GM23248 (cell line): ENCODE measurements at places on chromosomes 4 and X. TPM values are rescaled to one million over a fixed set of nuclear protein-coding genes. Genes with fewer than 3 reads are reported as not detected.

GRCh38 chr4:170256807-170257206 is 167.1 kb upstream of the AADAT start:
- H3K36me3 ChIP-seq, result no peaks in the 10 kb centered on the region
- H3K4me1 ChIP-seq, result no peaks in the 10 kb centered on the region
- no peaks in the 10 kb centered on the region for H3K27me3 ChIP-seq
- DNase-seq, result no peak
- H3K4me3 ChIP-seq, result no peak overlapping the region
- no peak overlapping the region for H3K27ac ChIP-seq

DNA sequence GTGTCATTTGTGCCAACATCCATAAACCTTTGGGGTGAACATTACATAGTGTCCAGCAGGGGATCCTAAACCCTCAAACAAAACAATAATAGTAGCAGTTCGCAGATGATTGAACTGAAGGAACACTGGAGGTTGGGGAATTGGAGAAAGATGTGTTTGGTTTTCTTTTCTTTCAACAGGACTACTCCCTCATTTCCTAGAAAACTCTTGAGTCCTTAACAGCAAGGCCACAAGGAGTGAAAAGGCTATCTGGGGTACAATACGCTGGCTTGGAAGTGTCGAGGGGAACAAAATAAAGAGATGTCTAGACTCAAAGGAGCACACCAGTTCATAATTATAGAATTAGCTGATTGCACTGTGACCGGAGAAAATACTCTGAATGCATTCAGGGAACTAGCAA is 72.1 kb downstream of the IDS start:
- H3K4me1 ChIP-seq, result no peaks in the 10 kb centered on the region
- no peak overlapping the region for H3K4me3 ChIP-seq
- DNase-seq, result no peak
- H3K36me3 ChIP-seq, result no peaks in the 10 kb centered on the region

DNA sequence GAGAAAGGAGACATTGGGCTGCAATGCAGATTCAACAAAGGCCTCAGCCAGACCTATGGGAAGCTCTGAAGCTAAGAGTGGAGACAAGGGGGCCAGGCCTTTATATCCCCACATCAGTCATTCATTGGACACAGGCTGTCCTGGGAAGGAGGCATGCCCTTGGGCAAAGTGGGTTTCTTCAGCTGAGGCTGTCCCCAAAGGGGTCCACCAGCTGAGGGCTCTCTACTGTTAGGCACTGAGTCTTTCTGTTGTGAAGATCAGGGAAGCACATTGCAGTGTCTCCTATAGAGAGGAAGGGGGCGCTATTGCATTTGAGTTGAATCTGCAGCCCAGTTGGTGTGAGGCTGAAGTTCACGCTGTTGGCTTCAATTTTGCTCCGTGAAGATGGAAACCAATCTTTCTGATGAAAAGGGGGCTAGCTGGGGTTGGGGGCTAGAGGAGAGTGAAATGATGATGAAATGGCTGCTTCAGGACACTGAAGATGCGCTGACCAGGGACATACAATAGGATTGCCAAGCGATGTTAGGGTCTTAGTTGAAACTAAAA is 48.0 kb downstream of the SLC25A5 start:
- no peak overlapping the region for H3K4me3 ChIP-seq
- H3K27me3 ChIP-seq, result no peaks in the 10 kb centered on the region
- peak; percentile 77 for DNase-seq
- H3K4me1 ChIP-seq, result no peaks in the 10 kb centered on the region

DNA sequence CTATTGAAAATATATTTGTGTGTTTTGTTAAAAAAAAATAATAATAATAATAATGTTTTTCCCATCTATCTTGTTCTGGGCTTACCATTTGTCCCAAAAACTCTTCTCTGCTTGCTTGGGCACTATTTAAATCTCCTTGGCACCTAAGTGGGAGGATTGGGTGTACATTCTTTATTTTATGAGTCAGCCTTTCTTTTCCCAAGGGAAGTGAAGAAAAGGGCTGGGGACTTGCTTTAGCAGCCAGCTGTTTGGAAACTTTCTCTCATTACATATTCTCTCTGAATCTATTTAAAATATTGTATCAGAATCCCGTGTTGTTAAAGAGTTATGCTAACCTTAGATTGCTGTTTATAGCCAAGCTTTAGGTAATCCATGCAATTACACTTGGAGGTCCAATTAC is 2332.4 kb downstream of the ARAP2 start:
- no peak overlapping the region for H3K4me3 ChIP-seq
- H3K4me1 ChIP-seq, result no peaks in the 10 kb centered on the region
- no peaks in the 10 kb centered on the region for H3K27me3 ChIP-seq
- no peak for DNase-seq
- no peaks in the 10 kb centered on the region; the same call in 1 of the 2 replicates for H3K36me3 ChIP-seq

- peak; percentile 69 for DNase-seq
- H3K4me1 ChIP-seq, result peaks cover 7% of the 10 kb centered on the region; the same call in 1 of the 2 replicates
- H3K27ac ChIP-seq, result no peak overlapping the region
- peak overlapping the region; percentile 71 for H3K4me3 ChIP-seq
- no peaks in the 10 kb centered on the region for H3K36me3 ChIP-seq
- no peaks in the 10 kb centered on the region for H3K27me3 ChIP-seq
Observed at GRCh38 chr4:6658597-6659075, 18.2 kb downstream of the MRFAP1 start.

DNA sequence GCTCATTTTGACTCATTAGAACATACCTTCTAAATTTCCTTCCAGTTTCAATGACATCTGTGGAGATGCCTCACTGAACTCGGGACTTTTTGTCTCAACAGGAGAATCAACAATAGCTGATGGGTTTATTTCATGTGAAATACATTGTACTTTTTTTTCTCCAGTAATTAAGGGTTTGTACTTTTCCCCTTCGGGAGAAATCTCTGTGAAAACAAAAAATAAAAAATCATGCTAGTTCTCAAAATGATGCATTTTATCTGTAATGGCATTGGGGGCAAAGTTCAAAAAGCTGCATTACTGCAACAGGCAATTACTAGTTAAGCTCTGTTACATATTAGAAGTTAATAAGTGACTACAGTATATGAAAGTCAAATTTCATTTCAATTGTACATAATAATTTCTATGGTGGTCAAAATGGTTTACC is 167.3 kb upstream of the SH3RF1 start:
- no peak for DNase-seq
- no peak overlapping the region for H3K27ac ChIP-seq
- H3K27me3 ChIP-seq, result no peaks in the 10 kb centered on the region

DNA sequence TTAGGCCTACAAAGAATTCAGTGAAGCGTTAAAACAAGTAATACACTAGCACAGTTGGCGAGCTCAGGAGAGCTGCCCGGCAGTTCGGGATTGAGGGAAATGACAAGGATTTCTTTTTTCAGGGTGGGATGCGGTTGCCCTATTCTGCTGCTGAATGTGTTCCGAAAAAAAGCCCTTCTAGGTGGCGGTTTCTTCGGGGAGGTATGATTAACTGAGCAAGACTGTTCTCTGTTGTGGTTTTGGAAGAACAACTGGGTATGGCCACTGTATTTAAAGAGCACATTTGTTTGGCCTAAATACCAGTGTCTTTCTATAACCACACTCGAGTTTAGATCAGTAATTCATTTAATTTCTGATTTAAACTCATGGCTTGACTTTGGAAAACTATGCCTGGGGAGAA is 459.7 kb upstream of the FAT1 start:
- no peaks in the 10 kb centered on the region for H3K4me1 ChIP-seq
- DNase-seq, result no peak
- H3K27ac ChIP-seq, result no peak overlapping the region

GRCh38 chr4:73918058-73918457 is 48.9 kb downstream of the CXCL1 start:
- H3K27me3 ChIP-seq, result no peaks in the 10 kb centered on the region
- no peak overlapping the region for H3K27ac ChIP-seq
- peaks cover 30% of the 10 kb centered on the region for H3K4me1 ChIP-seq
- H3K4me3 ChIP-seq, result no peak overlapping the region

GRCh38 chr4:159383562-159383931 is 280.7 kb downstream of the RAPGEF2 start:
- peaks cover 5% of the 10 kb centered on the region; the same call in 1 of the 2 replicates for H3K4me1 ChIP-seq
- no peaks in the 10 kb centered on the region for H3K36me3 ChIP-seq
- DNase-seq, result no peak
- H3K27ac ChIP-seq, result no peak overlapping the region
- H3K4me3 ChIP-seq, result no peak overlapping the region

DNA sequence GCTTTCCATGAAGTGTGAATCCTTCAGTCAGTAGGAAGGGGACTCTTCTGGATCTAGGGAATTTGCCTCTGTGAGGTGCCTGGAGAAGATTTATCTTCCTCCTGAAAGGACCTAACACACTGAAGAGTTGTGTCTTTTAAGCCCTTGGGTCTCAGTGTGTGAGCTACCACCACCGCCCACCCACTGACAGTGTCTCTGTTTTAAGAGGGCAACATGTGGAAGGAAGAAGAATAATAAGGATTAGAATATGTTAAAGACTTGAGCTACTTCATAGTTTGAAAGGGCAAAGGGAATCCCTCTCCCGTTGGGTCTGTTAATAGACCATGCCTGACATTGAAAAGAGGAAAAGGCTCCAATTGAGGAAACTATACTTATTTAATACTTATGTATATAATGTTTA is 64.3 kb upstream of the TLR2 start:
- no peak overlapping the region for H3K4me3 ChIP-seq
- no peak overlapping the region for H3K27ac ChIP-seq
- H3K27me3 ChIP-seq, result no peaks in the 10 kb centered on the region
- no peak for DNase-seq
- 0 out of 2 replicates have a peak, but pooled peaks cover 7% of the 10 kb centered on the region for H3K36me3 ChIP-seq

DNA sequence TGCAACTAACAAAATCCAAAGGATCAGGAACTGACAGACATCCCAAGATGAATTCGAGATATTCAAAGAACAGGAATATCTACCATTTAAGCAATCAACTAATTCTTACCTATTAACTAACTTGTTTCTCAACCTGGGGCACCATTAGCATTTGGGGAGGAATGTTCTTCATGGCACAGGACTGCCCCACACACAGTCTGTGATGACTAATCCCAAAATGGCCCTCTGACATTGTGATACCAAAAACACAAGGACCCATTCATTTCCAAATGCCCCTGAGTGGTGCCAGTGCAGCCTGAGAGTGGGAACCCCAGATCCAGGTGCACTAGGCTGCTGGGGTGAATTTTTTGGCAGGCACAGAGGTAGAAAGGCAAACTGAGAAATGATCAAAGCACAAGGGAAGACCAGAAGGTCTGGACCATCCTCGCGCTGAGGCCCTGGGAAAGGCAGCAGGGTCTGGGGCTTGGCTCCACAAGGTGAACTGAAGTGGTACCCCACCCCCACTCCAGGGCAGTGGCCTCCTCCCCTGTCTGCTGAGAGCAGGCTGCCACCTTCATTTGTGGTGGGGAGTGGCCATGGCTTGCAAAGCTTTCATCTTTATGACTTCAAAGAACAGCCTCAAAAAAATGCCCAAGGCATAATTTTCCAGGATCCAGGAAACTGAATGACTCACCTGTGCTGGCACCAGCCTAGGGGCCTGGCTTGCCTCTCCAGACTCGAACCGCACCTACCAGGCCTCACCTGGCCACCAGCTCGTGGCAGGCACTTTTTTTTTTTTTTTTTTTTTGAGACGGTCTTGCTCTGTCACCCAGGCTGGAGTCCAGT is 122.4 kb downstream of the BCOR start:
- no peaks in the 10 kb centered on the region for H3K36me3 ChIP-seq
- no peaks in the 10 kb centered on the region for H3K27me3 ChIP-seq
- H3K27ac ChIP-seq, result no peak overlapping the region

DNA sequence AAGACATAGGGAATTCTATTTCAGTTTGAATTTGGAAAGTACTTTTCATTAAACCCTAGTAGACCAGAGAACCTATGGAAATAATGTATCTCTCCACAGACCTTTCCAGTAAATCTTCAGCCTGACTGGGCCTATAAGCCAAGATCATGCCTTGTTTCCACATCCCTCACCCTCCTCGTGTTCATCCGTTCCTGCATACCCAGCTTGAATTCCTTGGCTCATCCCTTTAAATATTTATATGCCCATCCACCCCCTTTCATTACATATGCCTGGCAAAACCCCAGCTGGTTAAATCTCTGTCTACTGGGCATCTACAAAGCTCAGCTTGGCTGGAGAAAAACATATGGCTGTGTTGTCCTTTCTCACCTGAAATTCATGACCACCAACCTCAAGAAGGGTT is 32.4 kb downstream of the SLC2A9 start:
- H3K27ac ChIP-seq, result no peak overlapping the region
- no peaks in the 10 kb centered on the region for H3K27me3 ChIP-seq
- no peaks in the 10 kb centered on the region for H3K4me1 ChIP-seq
- DNase-seq, result no peak
- H3K36me3 ChIP-seq, result no peaks in the 10 kb centered on the region

GRCh38 chrX:136880003-136880451 is 498 bp downstream of the RBMX start:
- H3K36me3 ChIP-seq, result peaks cover 24% of the 10 kb centered on the region; the same call in 1 of the 2 replicates
- 0 out of 2 replicates have a peak, but pooled peaks cover 4% of the 10 kb centered on the region for H3K4me1 ChIP-seq
- H3K4me3 ChIP-seq, result peak overlapping the region; percentile 85
- H3K27ac ChIP-seq, result peak overlapping the region; percentile 90
- H3K27me3 ChIP-seq, result no peaks in the 10 kb centered on the region

DNA sequence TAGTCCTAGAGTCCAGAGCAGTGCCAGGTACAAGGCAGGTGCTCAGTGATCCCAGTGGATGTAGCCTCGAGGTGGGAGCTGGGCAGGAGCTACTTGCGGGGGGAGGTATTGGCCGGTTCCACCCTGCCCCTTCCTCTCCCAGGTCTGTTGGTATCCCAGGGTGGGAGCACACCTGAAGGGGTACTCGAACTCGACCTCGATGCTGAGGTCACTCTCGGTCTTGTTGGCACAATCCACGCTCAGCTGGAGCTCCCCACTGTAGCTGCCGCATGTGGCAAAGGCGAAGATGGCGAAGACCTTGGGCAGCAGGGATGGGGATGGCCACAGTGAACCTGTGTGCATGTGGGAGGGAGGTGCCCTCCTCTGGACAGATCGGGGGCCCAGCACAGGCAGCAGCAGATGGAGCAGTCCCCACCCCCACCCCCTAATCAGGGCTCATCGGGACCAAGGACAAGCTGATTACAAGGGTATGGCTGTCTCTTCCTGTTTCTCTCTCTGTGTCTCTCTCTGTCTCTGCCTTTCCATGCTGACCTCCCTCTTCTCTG is 2.4 kb downstream of the SYP start:
- H3K36me3 ChIP-seq, result no peaks in the 10 kb centered on the region
- H3K27me3 ChIP-seq, result no peaks in the 10 kb centered on the region
- H3K4me1 ChIP-seq, result no peaks in the 10 kb centered on the region
- no peak overlapping the region for H3K27ac ChIP-seq
- no peak for DNase-seq

Gene DKC1
- 30.0 and 40.1 TPM in 2 replicates for total RNA-seq

Gene TMEM144
- total RNA-seq, result 0.63 and 2.4 TPM in 2 replicates

Gene NMU
- total RNA-seq, result not detected in 2 replicates

Gene GPRIN3
- not detected in 2 replicates for total RNA-seq

Gene IL21
- total RNA-seq, result not detected in 2 replicates

Gene CLDN22
- total RNA-seq, result not detected in 2 replicates

Gene HTT
- 14.8 and 26.5 TPM in 2 replicates for total RNA-seq
